Endothelial cell (in vitro differentiated cells): ENCODE measurements at places on chromosomes 5 and 9. TPM values are rescaled to one million over a fixed set of nuclear protein-coding genes. Genes with fewer than 3 reads are reported as not detected.

IL17B gene
- total RNA-seq: not detected

HACD4 gene
- 5.7 TPM for total RNA-seq

SERINC5 gene
- 122 TPM for total RNA-seq

TEK gene
- total RNA-seq: 448 TPM

SKP1 gene
- 471 TPM for total RNA-seq

KIF24 gene
- 2.2 TPM for total RNA-seq

CCDC183 gene
- 1.2 TPM for total RNA-seq

GNA14 gene
- total RNA-seq: 10.6 TPM

DNM1 gene
- total RNA-seq: 8.0 TPM

GRPEL2 gene
- total RNA-seq: 51.1 TPM

OR1Q1 gene
- not detected for total RNA-seq

LCN1 gene
- not detected for total RNA-seq

DNA sequence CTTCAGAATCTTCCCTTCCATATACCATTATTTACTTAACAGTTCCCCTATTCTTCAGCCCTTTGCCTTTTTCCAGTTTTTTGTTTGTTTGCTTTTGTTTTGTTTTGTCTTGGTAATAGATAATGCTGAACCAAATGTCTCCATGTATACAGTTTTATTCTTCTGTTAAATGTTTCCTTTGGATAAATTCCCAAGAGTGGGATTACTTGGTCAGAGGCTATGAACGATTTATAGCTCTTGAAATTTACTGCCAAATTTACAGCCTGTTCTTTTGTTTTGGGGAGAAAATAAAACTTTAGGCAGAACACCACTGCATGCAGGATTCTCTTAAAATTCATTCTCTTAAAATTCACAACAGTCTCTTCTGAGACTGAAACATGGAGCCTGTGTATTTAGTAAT, 38.6 kb downstream of the NR4A3 start:
- no peak for DNase-seq
- H3K4me3 ChIP-seq: no peak overlapping the region
- no peak overlapping the region for H3K27ac ChIP-seq
- H3K4me1 ChIP-seq: peaks cover 4% of the 10 kb centered on the region
- H3K27me3 ChIP-seq: peaks cover 2% of the 10 kb centered on the region

DNA sequence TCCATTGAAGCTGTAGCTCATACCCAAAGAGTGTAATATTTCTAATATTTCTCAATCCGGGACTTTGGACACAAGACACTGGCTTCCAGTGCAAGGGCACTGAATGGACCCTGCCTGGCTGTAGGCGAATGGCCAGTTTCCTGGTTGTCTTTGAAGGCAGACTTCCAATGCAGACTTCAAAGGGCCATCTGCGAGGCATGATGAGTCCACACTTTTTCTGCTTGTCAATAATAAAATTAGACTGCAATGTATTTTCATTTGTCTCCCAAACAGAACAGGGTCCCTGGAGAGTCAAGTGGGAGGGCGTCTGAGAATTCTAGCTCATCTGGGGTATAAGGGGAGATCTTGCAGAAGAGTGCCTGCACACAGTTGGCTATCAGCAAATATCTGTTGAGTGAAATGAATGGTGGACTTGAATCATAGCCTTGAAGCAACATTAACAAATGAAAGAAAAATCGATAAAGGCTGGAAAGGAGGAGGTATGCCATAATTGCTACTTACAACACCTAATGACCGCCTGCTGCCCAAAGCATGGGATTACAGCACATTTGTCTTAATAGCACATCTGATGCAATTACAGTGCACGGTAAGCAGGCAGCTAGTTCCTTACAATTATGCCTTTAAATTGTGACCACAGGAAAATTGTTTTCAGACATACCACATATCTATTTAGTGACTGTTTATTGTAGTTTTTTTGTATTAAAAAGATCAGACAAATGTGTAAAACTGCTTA, 137.5 kb downstream of the ARHGEF28 start:
- H3K4me3 ChIP-seq: no peak overlapping the region
- DNase-seq: no peak
- H3K27ac ChIP-seq: no peak overlapping the region
- H3K36me3 ChIP-seq: peaks cover 8% of the 10 kb centered on the region
- peaks cover 3% of the 10 kb centered on the region for H3K4me1 ChIP-seq

DNA sequence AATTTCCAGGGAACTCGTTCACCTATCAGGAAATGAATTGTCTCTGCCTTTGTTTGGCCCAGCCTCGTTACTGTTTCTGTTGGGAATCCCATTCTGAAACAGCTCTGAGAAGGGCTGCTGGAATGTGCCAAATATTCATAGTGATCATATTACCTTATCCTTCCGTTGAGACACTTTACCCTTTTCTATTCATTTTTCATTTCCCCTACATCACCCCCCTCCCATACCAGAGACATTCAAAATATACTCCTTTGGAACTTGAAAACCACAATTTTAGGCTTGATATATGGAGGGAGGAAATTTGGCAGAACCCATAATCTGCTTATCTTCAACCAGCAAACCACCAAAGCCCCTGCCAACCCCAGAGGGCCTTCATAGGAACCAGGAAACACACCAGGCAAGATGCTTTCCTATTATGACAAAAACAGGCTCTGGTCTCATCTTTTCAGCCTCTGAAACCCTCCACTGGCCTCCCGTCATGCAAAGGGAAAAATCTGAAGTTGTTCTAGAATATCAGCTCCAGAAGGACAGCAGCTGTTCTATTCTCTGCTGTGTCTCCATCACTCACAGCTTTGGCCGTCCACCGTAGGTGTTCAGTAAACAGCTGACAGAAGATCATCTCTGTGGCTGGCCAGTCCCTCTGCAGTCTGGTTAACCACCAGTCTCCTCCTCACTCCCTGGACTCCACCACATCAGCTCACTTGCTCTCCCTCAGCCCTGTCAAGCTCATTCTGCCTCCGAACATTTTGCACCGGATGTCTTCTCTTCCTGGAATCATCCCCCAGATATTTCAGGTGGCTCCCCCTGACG, 217.2 kb upstream of the WWC1 start:
- no peak for DNase-seq
- no peaks in the 10 kb centered on the region for H3K36me3 ChIP-seq
- no peak overlapping the region for H3K4me3 ChIP-seq
- H3K27me3 ChIP-seq: no peaks in the 10 kb centered on the region
- no peak overlapping the region for H3K27ac ChIP-seq

GRCh38 chr9:17653947-17654465, 75.1 kb downstream of the SH3GL2 start:
- H3K4me1 ChIP-seq: peaks cover 3% of the 10 kb centered on the region
- no peak for DNase-seq
- no peak overlapping the region for H3K4me3 ChIP-seq
- no peaks in the 10 kb centered on the region for H3K36me3 ChIP-seq

- peaks cover 16% of the 10 kb centered on the region for H3K36me3 ChIP-seq
- H3K27ac ChIP-seq: no peak overlapping the region
- no peak for DNase-seq
- H3K27me3 ChIP-seq: peaks cover 7% of the 10 kb centered on the region
Observed at GRCh38 chr5:172171118-172171517, 16.9 kb downstream of the STK10 start.

- no peak overlapping the region for H3K27ac ChIP-seq
- no peak overlapping the region for H3K4me3 ChIP-seq
- H3K27me3 ChIP-seq: peaks cover 2% of the 10 kb centered on the region
- H3K4me1 ChIP-seq: no peaks in the 10 kb centered on the region
Observed at GRCh38 chr9:126595982-126596381, 17.7 kb upstream of the LMX1B start.

- no peak for DNase-seq
- H3K27ac ChIP-seq: no peak overlapping the region
- peak overlapping the region; percentile 91 for H3K4me3 ChIP-seq
- H3K4me1 ChIP-seq: peaks cover 4% of the 10 kb centered on the region
Observed at GRCh38 chr9:120878188-120879130, 1.5 kb upstream of the PHF19 start.

DNA sequence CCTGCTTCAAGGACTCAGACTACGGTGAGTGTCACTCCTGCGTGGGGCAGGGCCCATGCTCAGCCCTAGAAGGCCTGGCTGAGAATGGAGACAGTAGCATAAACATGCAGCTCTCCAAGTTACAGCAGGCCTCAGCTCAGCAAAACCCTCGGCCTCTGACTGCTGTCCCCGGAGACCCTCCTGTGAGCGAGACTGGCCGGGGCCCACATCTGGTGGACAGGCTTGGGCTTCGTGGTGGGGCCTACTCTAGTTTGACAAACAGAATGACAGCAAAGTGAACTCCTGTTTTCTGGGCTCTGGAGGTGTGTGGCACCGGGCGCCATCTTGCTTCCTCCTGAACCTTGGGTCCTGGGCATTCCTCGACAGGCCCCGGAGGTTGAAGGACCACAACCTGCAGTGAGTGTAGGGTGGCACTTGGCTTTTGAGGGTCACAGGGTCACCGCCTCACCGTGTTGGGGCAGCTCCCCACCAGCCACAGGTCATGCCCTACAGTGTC, 97.5 kb downstream of the PHF2 start:
- H3K27ac ChIP-seq: no peak overlapping the region
- H3K4me3 ChIP-seq: no peak overlapping the region
- H3K36me3 ChIP-seq: peaks cover 22% of the 10 kb centered on the region
- no peaks in the 10 kb centered on the region for H3K4me1 ChIP-seq

DNA sequence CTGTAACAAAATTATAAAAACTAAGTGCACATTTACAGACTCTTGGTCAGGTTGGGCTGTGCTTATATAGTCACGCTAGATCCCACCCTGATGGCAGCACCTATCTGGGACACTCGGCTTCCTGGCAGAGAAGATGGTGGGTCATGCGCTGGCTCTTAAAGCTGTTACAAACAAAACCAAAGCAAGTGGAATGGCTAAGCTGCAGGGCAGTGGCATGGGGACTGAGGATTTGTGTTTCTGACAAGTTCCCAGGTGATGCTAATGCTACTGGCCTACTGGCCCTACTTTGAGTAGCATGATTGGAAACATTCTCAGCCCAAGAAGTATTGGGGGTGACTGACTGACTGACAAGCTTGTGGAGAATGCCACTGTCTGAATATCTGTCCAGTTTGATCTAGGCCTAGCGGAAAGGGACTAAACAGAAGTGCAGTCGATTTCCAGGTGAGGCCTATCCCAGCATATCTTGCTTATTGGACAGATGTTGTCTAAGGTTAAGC, 8.3 kb downstream of the BTF3 start:
- peaks cover 6% of the 10 kb centered on the region for H3K36me3 ChIP-seq
- H3K27ac ChIP-seq: no peak overlapping the region
- H3K27me3 ChIP-seq: no peaks in the 10 kb centered on the region
